ENCODE measurements at places on chromosomes 6 and 20.

DNA sequence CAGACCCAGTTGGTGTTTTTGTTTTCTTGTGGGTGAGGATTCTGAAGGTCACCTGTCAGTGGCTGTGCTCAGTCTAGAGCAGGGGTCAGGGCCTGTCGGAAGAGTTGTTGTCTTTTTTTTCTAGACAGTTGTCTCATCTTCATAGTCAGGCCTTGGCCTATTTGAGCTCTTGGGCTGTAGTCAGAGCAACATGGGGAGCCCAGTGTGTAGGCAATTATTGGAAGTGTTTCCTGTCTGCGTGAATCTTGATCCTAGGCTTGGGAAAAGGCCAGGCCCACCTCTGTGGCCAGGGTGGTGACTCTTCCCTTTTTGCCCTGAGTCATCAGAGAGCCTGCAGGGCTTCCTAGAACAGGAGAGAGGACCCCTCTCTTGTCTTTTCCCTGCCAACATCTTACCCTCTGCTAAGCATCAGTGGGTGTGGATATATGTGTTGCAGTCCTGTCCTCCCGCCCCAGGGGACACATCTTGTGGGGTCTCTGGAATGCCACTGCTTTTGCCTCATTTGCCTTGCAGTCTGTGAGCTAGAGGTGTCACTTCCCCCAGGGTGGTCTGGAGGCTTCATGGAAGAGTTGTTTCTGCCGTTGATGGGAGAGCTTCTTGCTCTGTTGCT, 11.4 kb downstream of the TJAP1 start:
- DNase-seq: no peak

GRCh38 chr6:151036869-151037680, 171.6 kb downstream of the MTHFD1L start:
- DNase-seq: no peak

DNA sequence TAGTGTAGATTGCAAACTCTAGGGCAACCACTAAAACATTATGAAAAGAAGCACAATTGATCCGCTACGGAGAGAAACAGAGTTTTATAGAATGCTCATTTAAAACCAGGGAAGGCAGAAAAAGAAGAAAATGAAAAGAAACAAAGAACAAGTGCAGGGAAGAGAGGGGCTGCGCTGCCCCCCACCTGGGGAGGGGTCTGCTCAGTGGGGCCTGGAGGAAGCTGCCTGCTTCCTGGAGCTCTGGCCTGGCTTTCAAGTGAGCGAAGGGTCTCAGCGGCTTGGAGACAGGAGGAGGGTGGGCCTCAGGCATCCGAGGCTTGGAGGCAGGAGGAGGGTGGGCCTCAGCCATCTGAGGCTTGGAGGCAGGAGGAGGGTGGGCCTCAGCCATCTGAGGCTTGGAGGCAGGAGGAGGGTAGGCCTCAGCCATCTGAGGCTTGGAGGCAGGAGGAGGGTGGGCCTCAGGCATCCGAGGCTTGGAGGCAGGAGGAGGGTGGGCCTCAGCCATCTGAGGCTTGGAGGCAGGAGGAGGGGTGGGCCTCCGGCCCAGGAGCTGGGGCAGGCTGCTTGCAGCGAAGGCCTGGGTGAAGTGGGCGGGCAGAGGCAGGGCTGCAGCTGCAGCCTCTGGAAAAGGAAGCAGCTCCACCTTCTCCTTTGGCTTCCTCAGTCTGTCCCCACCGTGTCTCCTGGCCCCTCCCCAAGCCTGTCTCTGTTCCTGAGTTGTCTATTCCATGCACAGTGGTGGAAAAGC, 406.3 kb downstream of the TAF4 start:
- DNase-seq: no peak

DNA sequence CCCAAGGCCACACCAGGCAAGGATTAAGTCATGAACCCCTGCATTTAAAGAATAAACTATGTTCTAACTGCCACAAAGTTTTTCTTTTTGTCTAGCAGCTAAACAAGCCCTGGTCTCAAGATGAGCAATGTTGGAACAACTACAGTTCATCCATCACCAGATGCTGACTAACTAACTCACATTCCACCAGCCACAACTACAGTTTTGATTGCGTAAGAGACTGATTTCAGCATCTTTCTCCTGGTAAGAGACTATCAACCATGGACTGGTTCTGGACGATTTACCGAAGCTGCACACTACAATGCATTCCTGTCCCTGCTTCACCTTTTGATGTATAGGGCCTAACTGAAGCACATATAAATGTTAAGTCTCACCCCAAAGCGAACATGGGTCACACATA, 43.0 kb downstream of the F13A1 start:
- no peak for DNase-seq

DNA sequence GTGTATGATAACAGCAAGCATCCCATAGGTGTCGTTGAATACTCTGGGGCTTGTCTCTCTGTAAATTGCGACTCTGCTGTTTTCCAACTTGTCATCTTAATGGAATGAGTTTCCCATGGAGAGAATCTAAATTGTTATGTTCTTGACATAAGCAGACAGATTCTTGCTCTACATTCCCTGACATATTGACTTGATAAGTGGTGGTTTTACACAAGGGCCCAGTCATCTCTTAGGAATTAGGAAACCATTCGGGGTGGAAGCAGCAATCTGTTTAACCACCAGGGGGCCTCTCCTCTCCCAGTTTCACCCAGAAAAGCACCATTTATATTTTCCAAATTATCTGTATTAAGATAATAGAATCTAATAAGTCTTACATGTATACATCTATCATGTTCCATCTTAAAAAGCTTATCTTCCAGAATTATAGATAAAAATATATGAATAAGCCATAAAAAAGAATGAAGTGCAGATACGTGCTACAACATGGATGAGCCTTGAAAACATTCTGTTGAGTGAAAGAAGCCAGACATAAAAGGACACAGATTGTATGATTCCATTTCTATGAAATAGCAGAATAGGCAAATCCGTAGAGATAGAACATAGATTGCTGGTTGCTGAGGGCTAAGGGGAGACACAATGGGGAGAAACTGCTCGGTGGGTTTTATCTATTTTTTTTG, 23.1 kb upstream of the MROH8 start:
- no peak for DNase-seq
